ENCODE measurements at places on chromosomes 7 and 10. TPM values are rescaled to one million over a fixed set of nuclear protein-coding genes. Genes with fewer than 3 reads are reported as not detected.

TAS2R5 gene
- total RNA-seq, result not detected

CTAGE4 gene
- not detected for total RNA-seq

OPN4 gene
- not detected for total RNA-seq

GPR15LG gene
- not detected for total RNA-seq

TUBB8 gene
- total RNA-seq, result not detected

CCDC3 gene
- 0.50 TPM for total RNA-seq

FRA10AC1 gene
- total RNA-seq, result 7.9 TPM

ERVW-1 gene
- not detected for total RNA-seq

PDE6C gene
- total RNA-seq, result not detected

SMNDC1 gene
- 9.1 TPM for total RNA-seq

NCOA4 gene
- total RNA-seq, result 65.9 TPM

CHCHD1 gene
- 41.9 TPM for total RNA-seq

LAMB1 gene
- total RNA-seq, result 375 TPM

FAM25C gene
- 2.2 TPM for total RNA-seq

FRAT1 gene
- 4.5 TPM for total RNA-seq

GPRIN2 gene
- not detected for total RNA-seq

SPDYE11 gene
- not detected for total RNA-seq

BCCIP gene
- total RNA-seq, result 59.4 TPM

TMEM229A gene
- total RNA-seq, result not detected

FFAR4 gene
- total RNA-seq, result 0.08 TPM

CNNM1 gene
- not detected for total RNA-seq

AKR1C2 gene
- total RNA-seq, result 10.1 TPM

TEX47 gene
- not detected for total RNA-seq

TLX1 gene
- total RNA-seq, result not detected

ZP3 gene
- total RNA-seq, result 6.5 TPM

PSD gene
- total RNA-seq, result 0.11 TPM

ATG9B gene
- not detected for total RNA-seq

NEUROG3 gene
- total RNA-seq, result not detected

NUDT13 gene
- total RNA-seq, result 1.3 TPM

ANKRD30A gene
- total RNA-seq, result 7.1 TPM

WDR11 gene
- total RNA-seq, result 45.9 TPM

All from A375 (cell line).